ENCODE measurements at places on chromosomes 3 and 15.

GRCh38 chr15:101258238-101259144 is 6.6 kb upstream of the CHSY1 start:
- peak; percentile 69 for DNase-seq

DNA sequence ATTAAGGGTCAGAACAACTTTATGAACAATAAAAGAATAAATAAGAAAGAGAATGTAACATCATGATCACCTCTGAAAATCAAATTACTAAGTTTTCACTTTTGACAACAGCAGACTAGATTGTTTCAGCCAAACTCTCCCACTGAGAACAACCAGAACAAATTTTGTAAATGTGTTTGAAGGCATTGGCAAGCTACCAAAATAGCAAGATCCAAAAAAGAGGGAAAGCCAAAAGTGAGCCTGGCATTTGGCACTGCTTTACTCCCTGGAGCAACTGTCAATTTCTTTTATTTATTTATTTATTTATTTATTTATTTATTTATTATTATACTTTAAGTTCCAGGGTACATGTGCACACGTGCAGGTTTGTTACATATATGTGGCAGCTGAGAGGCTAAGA is 67.2 kb downstream of the CFAP44 start:
- no peak for DNase-seq

DNA sequence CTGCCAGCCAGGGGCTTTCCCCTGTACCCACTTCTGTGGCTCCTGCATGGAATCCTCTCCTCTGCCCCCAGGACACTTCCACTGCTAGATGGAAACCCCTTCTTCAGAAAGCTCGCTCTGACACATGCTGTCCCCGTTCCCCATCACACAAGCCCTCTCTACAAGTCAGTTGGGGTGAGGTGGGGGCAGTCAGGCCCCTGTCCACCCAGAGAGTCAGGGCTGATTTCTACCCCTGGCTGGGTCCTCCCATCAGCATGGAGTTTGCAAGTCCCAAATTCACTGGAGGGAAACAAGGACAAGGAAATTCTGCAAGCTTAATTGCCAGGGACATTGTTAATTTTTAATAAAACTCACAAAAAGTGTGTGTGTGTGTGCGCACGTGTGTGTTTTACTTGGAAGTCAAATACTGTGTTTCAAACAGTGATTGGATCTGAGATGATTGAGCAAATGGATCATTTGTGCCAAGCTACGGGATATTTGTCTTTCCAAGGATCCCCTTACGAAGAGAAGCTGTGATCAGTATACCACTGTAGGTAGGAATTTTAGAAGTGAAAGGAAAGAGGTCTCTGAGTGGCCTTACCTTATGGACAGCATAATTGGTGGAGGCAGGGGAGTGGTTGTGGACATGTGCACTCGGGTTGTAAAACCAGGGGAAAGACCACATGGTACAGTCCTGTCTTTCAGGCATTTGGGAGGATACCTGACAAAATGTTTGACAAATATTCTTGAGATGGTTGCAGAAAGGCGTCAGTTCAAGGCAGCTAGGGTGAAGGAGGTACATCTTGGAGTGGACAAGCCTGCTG is 1.5 kb upstream of the AMOTL2 start:
- no peak for DNase-seq

- DNase-seq = no peak
These were observed 27.3 kb upstream of the PARL start for GRCh38 chr3:183911763-183912506.

DNA sequence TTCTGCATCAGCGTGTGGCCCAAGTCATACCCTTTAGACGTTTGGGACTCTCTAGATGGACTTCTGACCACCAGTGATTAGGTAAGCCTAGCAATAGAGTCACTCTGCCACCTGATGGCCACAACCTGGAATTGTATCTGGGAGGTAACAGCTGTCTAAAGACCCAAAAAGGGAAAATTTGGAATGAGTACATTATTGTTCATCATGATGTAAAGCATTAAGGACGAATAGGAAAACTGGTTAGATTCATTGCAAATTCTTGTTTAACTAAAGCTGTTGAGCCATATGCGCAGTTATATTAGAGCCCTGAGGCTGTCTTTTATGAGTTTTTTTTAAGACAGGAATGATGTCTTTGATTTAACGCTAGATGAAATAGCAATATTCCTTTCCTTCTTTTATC is 63.6 kb downstream of the FAM81A start:
- no peak for DNase-seq

DNA sequence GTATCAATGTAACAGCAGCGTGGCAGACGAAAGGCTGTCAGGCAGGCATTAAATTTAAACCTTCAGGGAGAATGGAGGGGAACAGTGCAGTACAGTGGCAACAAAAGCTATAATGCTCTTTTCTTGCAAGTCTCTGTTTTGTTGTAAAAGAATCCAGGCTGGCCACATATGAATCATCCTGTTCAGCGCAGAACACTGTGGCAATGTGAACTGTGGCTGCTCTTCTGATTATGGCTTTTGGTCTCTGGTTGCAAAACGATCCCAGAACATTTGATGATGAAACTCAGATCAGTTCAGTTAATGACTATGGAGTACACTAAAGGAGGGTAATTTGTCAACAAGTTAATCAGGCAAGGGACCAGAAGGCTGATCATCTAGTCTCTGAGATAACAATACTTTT is 219.7 kb upstream of the SGO1 start:
- peak; percentile 7 for DNase-seq

GRCh38 chr15:38010395-38010794 is 76.0 kb downstream of the TMCO5A start:
- peak; percentile 27 for DNase-seq

- DNase-seq = no peak
These were observed 4.1 kb downstream of the FGD5 start for GRCh38 chr3:14822670-14823390.

DNA sequence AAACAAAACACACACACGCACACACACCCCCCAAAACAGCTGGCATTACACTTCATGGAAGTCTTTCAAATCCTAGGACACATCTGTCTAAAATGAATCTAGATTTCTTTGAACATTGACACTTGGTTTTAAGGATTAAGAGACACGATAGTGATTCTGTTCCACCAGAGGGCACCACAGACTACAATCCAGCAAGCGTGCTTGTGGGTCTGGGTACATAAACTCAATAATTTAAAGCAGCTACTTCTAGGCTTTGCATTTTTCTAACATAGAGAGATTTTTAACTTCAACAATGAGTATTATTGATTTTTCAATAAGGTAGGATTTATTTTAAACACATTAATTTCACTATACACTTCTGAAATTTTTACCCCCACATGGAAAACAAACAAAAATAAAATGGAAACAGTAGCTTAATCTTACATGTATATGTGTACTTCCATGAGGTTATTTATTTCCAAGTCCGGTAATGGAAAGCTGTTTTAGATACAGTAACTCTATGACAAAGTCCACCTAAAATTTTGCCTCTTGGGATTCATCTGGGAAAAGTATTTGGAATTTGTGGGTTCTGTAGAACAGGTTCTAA is 564.0 kb upstream of the TGFBR2 start:
- peak; percentile 59 for DNase-seq

DNA sequence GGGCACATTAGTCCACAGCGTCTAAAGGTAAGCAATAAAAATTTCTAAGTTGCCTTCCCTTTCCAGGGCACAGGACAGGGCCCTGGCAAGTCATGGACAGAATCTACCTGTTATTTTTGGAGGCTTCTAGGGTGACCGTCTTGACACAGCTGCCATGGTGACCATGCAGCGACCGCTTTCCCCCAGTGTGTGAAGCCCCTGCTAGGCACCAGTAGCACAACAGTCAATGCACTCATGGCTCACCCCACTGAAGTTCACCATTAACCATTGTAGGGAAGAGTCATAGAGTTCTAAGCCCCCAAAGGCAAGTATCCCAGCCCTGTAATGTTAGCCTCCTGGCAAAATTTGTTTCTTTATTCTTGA is 43.8 kb upstream of the SLCO2A1 start:
- no peak for DNase-seq

- DNase-seq = peak; percentile 67
These were observed 191.3 kb downstream of the SHOX2 start for GRCh38 chr3:157914882-157915281.

DNA sequence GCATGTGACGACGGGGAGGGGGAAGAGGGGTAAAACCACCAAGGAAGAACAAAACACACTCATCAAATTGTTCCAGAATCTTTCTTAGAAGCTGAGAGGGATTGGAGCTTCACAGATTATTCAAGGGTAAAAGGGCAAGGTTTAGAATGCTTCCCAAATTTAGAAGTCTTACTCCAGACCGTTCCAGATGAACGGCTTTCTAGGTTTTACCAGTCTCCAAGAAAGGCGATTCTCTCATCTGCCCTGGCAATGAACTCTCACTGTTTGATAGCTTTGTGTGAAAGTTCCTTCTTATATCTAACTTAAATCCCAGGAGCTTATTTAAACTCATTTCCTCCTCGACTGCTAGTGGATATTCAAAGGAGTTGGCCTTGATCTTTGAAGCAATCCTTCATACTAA is 124.3 kb upstream of the PRICKLE2 start:
- DNase-seq = no peak

DNA sequence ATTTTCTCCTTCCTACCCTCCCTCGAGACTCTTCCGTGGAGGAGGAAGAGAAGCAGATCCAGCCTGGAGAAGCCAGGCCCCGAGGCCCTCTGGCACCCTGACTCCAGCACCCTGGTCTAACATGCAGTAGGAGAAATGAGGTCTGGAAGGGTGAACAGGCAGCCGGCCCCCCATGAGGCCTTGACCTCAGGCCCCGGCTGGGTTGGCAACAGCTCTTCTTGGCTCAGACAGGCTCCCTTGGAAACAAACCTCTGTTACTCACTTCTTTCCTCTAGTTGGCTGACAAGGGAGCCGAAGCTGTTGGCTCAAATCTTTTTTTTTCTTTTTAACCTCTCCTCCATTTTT is 73.4 kb downstream of the CPN2 start:
- peak; percentile 90 for DNase-seq

- DNase-seq = peak; percentile 16
These were observed 49.2 kb downstream of the NEK10 start for GRCh38 chr3:27319847-27320526.

GRCh38 chr15:75823860-75824613 is 19.2 kb upstream of the UBE2Q2 start:
- DNase-seq = no peak

GRCh38 chr15:37907136-37907535 is 27.3 kb upstream of the TMCO5A start:
- no peak for DNase-seq

DNA sequence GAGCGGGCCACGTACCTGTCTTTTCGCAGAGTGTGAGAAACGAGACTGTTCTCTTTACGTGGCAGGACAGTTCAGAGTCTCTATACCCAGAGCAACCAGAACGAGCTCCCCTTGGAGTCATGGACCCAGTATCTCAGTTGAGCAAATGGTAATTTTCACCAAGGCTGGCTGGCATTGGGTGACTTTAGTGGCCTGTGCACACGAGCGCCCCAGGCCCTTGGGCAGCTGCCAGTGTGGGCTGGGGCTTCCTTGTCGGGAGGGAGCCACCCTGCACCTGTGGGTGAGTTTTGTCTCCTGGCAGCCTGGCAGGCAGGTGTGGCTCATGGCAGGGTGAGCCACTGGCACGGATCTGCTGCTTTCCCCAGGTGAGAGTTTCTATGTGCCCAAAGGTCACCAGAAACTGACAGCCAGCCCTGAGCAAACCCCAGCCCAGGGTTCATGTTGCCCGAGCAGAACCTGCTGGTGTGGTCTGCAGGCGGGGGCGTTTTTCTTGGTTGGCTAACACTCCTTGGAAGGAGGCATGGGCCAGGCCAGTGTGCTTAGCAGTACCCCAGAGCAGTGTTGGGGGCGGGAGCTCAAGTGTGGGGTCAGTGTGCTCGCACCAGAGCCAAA is 135.0 kb downstream of the TJP1 start:
- no peak for DNase-seq

DNA sequence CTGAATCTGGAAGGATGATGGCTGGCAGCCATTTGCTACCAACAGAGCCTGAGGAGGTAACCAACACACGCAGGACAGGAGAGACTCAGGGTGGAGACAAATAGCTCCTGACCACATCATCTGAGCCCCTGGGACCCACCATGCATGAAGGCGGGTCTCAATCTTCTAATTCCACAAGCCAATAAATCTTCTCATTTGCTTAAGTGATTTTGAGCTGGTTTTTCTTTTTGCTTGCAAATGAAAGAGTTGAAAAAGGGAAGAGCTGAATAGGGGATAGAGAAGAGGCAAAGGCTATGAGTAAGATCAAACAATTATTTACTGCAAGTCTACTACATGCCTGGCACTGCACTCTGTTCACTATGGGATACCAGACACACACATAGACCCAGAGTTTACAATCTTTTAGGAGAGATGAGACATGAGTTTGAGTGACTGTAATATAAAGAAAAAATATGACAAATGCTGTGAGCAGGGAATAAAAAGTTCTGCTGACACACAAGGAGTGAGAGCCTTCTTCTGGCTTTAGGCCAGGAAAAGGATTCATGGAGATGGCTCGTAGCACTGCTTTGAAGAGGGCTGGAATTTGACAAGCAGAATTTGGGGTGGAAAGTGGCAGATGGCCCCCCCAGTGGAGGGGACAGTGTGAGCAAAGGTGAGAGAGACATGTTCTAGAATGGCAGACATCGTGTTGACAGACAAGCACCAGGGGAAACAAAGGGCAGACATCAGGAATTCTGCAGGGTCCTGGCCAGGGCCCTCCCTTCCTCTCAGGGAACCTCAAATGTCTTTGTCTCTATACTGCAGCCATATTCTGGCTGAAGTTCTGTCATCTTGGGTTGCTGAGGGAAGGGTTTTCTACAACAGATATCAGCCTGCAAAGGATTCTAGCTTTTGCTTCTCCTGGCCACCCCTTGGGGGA is 69.8 kb upstream of the WNT5A start:
- no peak for DNase-seq

All from fibroblast of gingiva (primary cell).